ENCODE measurements at places on chromosomes 13 and 19. TPM values are rescaled to one million over a fixed set of nuclear protein-coding genes. Genes with fewer than 3 reads are reported as not detected.

Gene PMIS2
- total RNA-seq, result not detected

Gene ACP4
- total RNA-seq, result not detected

Gene NUP58
- 94.3 TPM for total RNA-seq

Gene GPR42
- total RNA-seq, result not detected

Gene PDX1
- not detected for total RNA-seq

Gene PRODH2
- not detected for total RNA-seq

Gene COMP
- total RNA-seq, result not detected

Gene ZNF723
- not detected for total RNA-seq

Data from activated CD8-positive, alpha-beta memory T cell treated with anti-CD3 and anti-CD28 coated beads, Interleukin-2, amount 10 ng/mL, durations not matched to agents 7 days and 5 days (primary cell).